Airway epithelial cell (primary cell): ENCODE measurements at places on chromosomes 2 and 18. TPM values are rescaled to one million over a fixed set of nuclear protein-coding genes. Genes with fewer than 3 reads are reported as not detected.

RAD51AP2 gene
- 0.05 and 0.14 TPM in 2 replicates for total RNA-seq

SCN2A gene
- 0.07 TPM in 1 of 2 replicates, not detected in the other for total RNA-seq

GCG gene
- total RNA-seq = not detected in 2 replicates

CROCC2 gene
- total RNA-seq = not detected in 2 replicates

CABLES1 gene
- total RNA-seq = 0.23 and 1.1 TPM in 2 replicates

FBXO36 gene
- 3.3 and 4.0 TPM in 2 replicates for total RNA-seq

SMAD2 gene
- 42.7 and 45.6 TPM in 2 replicates for total RNA-seq

ANO7 gene
- 0.79 and 1.1 TPM in 2 replicates for total RNA-seq
